RKO (cell line): ENCODE measurements at places on chromosomes 5 and 9.
A peak's percentile ranks its signal among the peaks of the same experiment; 100 is the strongest.

DNA sequence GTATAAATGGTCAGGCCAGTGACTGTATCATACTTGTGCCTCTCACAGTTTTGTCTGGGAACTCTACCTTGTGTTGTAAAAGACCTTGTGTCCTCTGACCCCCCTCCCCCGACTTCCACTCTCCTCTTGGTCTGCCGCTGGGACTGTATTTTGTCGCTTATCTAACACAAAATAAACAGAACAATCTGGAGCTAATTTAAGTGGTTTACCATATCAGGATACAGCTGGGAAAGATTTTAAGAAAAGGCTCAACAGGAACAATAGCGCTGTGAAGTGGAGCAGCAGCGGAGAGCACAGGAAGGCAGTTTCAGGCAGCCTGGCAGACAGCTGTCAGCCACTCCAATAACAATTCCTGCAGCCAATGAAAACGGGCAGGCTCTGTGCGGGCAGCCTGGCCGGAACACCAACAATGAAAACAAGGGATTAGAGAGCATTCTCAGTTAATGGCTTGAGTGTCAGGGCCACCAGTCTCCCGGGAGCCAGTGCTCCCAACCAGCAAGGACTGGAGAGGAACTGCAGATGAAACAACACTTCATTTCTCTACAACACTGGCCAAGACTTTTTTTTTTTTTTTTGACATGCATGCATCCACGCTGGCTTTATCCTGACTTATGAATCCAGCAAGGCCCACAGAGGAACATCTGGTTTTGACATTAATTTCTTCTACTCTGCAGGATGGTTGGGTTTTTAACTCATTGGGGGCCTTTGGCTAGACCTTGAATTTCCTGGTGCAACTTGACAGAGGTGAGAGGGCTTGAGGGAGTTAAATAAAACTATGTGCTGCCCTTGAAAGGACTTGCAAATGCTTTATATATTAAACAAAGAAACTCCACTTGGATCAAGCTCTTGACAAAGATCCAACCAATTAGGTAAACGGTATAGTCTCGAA lies 76.7 kb downstream of the ARSB start:
- no peak for DNase-seq

GRCh38 chr5:102758576-102758975 lies 3.5 kb downstream of the PAM start:
- no peak for DNase-seq

- DNase-seq, result no peak
Observed at GRCh38 chr5:111434800-111435199, 77.5 kb downstream of the STARD4 start.

GRCh38 chr5:53407373-53407772 lies 73.1 kb upstream of the FST start:
- peak; percentile 26 for DNase-seq

DNA sequence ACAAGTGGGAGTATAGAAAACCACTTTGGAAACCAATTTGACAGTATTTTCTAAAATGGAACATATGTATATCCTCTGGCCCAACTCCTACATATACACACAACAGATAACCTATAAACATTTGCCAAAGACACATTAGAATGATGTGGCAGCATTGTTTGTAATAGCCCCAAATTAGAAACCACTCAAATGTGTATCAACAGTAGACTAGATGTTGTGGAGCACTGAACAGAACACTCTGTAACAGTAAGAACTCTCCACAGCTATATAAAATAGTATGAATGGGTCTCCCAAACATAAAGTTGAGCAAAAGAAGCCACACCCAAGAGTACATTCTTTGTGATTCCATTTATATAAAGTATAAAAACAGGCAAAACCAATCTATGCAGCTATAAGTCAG lies 6.1 kb downstream of the ZNF622 start:
- no peak for DNase-seq
